ENCODE measurements at places on chromosomes 2 and 18. TPM values are rescaled to one million over a fixed set of nuclear protein-coding genes. Genes with fewer than 3 reads are reported as not detected.

DNA sequence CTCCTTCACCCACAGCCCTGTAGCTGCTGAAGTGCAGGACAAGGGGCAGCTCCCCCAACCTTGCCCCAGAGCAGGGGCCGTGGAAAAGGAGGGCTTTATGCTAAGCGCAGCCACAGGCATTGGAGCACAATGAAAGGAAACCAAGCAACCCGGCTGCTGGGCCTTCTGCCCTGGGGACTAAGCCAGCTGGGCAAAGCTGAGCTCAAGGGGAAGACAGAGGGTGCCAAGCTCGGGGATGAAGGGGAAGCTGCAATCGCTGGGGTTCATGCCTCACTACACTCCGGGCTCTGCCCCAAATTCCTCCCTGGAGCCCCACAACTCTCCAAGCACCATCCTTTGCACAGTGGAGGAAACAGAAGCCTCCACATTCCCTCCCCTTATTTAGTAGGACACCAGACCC lies 12.4 kb downstream of the SFXN5 start:
- H3K27me3 ChIP-seq, result no peaks in the 10 kb centered on the region
- H3K36me3 ChIP-seq, result peaks cover 14% of the 10 kb centered on the region
- H3K4me1 ChIP-seq, result peaks cover 4% of the 10 kb centered on the region
- H3K4me3 ChIP-seq, result no peak overlapping the region
- no peak for DNase-seq
- H3K27ac ChIP-seq, result no peak overlapping the region

DNA sequence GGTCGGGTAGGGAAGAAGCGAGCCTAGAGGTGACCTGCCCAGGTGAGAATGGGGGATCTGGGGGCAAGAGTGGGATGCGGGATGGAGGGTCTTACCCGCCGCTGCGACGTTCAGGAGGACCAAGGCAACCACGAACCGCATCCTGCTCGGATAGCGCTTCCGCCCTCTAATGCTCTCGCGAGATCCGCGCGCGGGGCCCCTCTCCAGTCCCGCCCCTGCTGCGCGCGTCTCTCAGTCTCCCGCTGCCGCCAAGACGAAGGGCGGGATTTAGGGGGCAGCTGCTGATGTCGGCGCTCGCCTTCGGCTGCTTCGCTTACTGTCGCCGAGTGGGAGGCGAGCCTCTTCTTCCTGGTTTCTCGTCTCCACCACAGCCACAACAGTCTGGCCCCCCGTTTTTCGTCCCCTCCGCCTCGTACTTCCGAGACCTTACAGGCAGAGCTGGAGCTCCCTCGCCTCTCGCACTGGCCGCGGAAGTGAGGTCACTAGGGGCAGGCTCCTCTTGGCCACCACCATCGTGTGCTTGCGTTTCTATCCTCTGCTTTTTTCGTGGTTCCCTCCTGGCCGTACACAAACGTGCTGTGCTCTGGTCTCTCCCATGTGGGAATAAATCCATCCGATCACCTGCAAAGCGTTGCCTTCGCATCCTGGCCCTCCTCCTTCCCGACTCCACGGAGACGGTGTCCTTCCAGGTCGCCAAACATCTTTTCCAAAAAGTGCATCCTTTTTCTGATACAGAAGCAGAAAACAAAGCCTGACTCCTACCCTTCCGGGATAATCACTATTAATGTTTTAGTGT lies at the start of gene TGOLN2:
Gene TGOLN2 (minus strand): TSS at position 168 of the 796 bp plus-strand sequence. CDS start 27 bp downstream, at position 141.
- H3K4me1 ChIP-seq, result peaks cover 25% of the 10 kb centered on the region
- H3K27ac ChIP-seq, result peak within 1 kb of the TSS; percentile 99
- peak; percentile 95 for DNase-seq
- peaks cover 51% of the 10 kb centered on the region for H3K36me3 ChIP-seq

- DNase-seq, result no peak
- H3K36me3 ChIP-seq, result no peaks in the 10 kb centered on the region
- no peak overlapping the region for H3K27ac ChIP-seq
- peaks cover 5% of the 10 kb centered on the region for H3K27me3 ChIP-seq
- peaks cover 15% of the 10 kb centered on the region for H3K4me1 ChIP-seq
- H3K4me3 ChIP-seq, result no peak overlapping the region
These were observed 300.3 kb upstream of the GULP1 start for GRCh38 chr2:187991389-187991788.

GRCh38 chr2:230203110-230203676 lies 16.6 kb downstream of the SP110 start:
- H3K27ac ChIP-seq, result no peak overlapping the region
- no peak for DNase-seq
- H3K36me3 ChIP-seq, result peaks cover 66% of the 10 kb centered on the region
- H3K27me3 ChIP-seq, result no peaks in the 10 kb centered on the region
- no peak overlapping the region for H3K4me3 ChIP-seq

DNA sequence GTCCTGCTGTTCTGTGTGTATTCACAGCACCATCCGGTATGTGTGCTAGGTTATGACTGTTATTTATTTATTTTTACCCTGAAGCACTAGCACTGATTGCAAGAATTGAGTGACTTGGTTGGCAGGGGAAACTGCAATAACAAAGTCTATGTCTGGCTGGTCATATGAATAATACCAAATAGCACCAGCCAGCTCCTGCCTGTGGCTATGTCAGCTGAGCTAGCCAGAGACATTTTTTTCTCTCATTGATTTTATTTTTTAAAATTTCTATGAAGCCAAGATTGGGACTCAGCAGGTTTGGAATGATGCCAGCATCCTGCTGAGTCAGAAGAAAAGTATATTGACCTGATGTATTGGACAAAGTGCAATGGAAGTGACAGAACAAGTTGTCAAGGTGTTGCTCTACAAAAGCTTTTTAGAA lies 188.5 kb upstream of the CDH2 start:
- H3K36me3 ChIP-seq, result peaks cover 2% of the 10 kb centered on the region
- H3K27ac ChIP-seq, result no peak overlapping the region

The MROH2A gene
- total RNA-seq, result not detected

The CROCC2 gene
- total RNA-seq, result not detected

The C2orf80 gene
- total RNA-seq, result not detected

The PDE11A gene
- not detected for total RNA-seq
